Effector memory CD4-positive, alpha-beta T cell (primary cell): ENCODE measurements at places on chromosomes 5 and 9.
A peak's percentile ranks its signal among the peaks of the same experiment; 100 is the strongest.

GRCh38 chr9:35726931-35727330, 5.1 kb downstream of the TLN1 start:
- no peak for DNase-seq

- no peak for DNase-seq
These were observed 451.8 kb upstream of the PTGER4 start for GRCh38 chr5:40227931-40228330.

- no peak for DNase-seq
These were observed 2.6 kb upstream of the PSIP1 start for GRCh38 chr9:15513335-15513734.

GRCh38 chr9:97761056-97761598, 64.0 kb upstream of the XPA start:
- no peak for DNase-seq

DNA sequence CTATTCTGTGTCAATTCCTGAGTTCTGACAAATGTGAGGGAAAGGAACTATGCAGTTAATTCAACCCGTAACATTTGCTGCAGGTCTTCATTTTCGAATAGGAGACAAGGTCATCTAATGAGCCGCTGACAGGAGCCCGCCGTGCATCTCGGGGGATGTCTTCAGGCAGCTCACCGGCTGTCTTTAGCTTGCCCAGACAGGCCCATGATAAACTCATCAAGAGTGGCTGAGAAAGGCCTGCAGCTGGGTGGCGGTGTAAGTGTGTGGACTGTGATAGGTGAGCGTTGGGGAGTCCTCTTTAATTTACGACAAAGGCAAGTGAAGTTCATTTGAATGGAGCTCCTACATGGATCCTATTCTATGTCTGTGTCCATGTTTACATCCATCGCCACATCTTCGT, 190.5 kb downstream of the ADCY2 start:
- DNase-seq, result no peak

DNA sequence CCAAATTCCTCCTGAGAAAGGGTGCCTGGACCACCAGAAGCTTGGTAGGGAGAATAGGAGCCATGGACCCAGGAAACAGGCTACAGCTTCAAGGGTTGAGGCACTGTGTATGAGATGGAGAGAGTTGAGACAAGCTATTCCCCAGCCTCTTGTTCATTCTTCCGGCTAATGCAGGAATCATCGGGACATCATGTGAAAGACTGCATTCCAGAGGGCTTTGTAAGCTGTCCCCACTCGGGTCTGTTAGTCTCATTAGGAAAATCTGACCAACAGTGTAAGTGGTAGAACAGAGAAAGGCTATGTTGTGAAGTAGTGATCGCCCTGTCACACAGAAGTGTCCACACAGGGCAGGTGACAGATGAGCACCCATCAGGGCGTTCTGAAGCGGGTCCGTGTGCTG, 81.4 kb downstream of the GABBR2 start:
- no peak for DNase-seq

DNA sequence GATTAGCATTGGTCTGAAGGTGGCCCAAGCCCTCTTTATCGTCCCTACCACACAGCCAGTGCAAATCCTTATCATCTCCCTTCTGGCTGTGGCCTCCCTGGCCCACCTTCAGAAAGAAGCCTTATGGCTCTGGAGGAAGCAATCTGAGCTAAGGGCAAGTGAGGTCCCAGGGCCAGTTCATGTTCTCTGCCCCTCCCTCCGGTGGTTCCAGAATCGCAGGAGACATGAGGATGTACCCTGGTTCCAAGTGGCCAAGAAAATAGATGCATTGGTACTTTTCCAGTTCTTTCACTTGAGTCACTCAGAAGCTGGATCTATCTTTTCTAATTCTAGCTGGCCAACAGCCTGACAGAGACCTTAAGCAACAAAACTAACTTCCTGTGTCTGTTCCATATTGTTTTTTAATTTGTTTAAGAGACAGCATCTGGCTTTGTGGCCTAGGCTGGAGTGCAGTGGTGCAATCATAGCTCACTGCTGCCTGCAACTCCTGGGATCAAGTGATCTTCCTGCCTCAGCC, 60.7 kb downstream of the LHFPL2 start:
- DNase-seq, result no peak

GRCh38 chr5:50406877-50407276, 34.2 kb downstream of the EMB start:
- DNase-seq, result no peak

- no peak for DNase-seq
These were observed 88.8 kb upstream of the CTNNA1 start for GRCh38 chr5:138664276-138664943.

DNA sequence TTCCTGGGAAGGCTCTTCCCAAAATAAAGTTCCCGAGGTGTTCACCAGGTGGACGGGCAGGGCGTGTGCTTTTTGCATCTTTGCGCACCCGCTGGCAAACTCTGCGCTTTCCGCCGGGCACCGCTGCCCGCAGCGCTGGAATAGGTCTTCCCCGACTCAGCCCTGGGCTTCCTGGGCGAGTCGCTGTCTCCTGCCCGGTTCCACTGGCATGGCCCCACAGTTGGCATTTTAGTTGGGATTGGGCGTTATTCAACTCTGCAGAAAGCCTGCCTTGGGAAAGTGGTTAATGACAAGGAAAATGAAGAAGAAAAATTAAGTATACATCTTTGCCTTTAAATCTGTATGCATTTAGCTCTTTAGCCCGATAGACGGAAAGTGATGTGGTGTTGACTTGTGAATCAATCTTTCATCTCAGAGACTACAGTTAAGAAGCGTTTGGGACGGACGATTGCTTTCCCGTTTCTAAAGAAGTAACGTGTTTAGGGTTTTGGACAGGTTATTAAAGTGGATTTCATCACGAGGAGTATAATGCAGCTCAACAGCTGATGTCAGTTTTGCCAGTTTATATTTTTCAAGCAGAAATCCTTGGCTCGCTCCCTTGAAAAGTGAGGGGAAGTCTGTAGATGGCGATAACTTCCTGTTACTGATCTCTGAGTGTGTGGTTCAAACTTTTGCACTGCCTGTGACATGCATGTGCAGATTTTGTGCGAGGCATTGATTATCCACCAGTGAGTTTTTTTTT, 946 bp downstream of the ADCY2 start:
- DNase-seq, result no peak

- DNase-seq, result no peak
These were observed 31.4 kb downstream of the C6 start for GRCh38 chr5:41181691-41182564.

GRCh38 chr5:78638973-78639669, 9.5 kb downstream of the LHFPL2 start:
- no peak for DNase-seq

DNA sequence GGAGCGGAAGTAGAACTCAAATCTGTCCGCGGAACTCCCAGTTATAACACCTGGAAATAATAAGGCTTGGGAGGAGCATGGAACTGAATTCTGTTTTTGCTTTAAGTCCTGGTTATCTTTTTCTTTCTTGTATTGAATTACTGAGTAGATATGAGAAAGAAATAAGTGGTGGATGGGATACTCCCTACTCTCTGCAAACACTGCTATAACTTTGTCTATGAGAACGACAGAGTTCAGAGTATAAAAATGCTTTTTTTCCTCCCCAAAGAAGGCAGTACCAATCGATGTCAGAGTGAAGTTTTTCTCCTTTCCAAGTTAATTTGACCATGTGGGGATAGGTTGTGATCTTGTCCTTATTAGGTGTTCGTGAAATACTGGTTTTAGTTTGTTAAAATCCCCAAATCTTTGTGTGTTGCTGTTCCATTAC, 1.2 kb downstream of the RIC1 start:
- DNase-seq, result no peak

GRCh38 chr5:55989860-55990259, 4.9 kb downstream of the IL6ST start:
- DNase-seq, result no peak

DNA sequence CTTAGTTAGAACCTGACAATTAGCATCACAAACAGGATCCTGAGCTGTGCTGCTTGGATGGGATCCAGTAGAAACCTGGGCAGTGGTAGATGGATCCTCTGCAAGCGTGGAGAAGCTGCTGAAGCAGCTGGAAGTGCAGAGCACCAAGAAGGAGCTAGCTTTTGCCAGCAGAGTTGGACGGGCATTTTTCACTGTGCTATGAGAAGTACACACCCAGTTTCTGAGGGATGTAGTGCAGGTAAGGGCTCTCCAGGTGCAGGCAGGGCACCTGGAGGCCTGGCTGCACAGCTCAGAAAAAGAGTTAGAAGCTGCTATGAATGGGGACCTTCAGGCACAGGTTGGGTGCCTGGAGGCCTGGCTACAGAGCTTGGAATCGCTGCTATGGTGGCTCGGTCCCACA, 623.9 kb upstream of the NUDT12 start:
- DNase-seq, result no peak

DNA sequence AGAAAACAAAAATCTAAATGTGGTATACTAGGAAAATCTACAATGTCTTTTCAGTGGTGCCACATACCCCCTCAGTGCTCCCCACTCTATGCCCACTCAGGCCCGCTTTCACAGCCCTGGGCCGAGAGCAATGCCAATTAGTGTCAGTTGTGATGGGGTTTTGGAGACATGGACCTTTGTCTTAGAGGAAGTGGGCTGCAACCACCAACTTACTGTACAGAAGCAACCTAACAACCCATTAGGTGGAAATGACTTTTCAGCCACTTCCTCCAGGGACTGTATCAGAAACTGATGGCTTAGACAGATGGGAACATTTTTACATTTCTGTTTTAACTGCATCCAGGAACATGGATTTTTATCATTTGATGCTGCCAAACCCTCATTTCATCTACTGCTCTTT, 268.0 kb downstream of the BNC2 start:
- DNase-seq, result no peak

GRCh38 chr9:33210006-33210715, 29.8 kb upstream of the SPINK4 start:
- no peak for DNase-seq

- no peak for DNase-seq
These were observed 225.8 kb downstream of the MEF2C start for GRCh38 chr5:88657136-88657535.

GRCh38 chr5:132385326-132386105, 16.0 kb downstream of the SLC22A5 start:
- peak; percentile 34 for DNase-seq

DNA sequence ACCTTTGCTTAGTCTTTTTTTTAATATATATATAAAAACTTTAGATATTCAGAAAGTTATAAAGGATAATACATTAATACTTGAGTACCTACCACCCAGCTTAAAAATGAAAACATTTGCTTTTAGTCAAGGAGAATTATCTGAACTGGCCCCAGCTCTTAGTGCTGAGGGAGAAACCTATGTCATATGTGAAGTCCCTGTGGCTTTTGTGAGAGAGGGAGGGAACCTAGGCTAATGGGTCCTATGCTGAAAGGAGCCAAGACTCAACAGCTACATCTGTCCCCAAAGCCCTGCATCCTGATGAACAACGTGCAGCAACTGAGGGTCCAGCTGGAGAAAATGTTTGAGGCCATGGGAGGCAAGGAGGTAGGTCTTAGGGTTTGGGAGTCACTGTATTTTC, 92.0 kb upstream of the RUSC2 start:
- DNase-seq, result no peak

GRCh38 chr9:113634596-113635515, 171.3 kb downstream of the RGS3 start:
- DNase-seq, result no peak

DNA sequence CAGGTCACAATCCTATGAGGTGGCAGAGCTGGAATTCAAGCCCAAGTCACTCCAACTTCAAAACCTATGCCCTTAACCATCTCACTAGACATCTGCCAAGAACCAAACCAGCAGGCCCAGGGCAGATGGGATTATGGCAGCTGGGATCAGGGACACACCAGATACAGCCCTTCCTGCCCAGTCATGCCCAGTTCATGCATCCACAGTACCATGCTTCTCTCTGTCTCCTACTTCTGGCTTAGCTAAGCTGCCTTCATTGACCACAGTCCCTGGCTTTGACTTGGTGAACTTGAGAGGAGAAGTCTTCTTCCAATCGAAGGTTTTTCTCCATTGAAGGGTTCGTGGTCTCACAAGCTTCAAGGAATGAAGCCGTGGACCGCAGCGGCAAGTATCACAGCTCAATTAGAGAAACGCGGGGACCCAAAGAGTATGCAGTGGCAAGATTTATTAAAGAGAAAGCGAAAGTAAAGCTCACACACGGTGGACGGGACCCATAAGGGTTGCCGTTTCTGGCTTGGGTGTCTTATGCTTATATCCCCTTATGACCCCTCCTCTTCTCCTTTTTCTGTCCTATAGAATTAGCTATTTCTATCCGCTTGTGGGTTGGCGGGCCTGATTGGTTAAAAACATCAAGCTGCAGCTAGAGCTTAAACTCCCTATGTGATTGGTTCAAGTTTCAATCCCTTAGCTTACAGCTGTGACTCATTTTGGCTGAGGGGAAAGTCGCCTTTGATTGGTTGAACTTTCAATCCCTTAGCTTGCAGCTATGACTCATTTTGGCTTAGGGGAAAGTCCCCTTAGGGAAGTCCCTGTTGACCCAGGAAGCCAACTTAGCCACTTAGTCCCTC, 101.2 kb downstream of the TRIM36 start:
- no peak for DNase-seq

GRCh38 chr9:123102375-123103113, 69.1 kb downstream of the GPR21 start:
- DNase-seq, result no peak

- no peak for DNase-seq
These were observed 153.8 kb upstream of the NR3C1 start for GRCh38 chr5:143557061-143557818.

GRCh38 chr5:124034963-124035362, 523.0 kb downstream of the CSNK1G3 start:
- DNase-seq, result no peak

GRCh38 chr9:100880284-100880683, 148.2 kb upstream of the PLPPR1 start:
- no peak for DNase-seq

DNA sequence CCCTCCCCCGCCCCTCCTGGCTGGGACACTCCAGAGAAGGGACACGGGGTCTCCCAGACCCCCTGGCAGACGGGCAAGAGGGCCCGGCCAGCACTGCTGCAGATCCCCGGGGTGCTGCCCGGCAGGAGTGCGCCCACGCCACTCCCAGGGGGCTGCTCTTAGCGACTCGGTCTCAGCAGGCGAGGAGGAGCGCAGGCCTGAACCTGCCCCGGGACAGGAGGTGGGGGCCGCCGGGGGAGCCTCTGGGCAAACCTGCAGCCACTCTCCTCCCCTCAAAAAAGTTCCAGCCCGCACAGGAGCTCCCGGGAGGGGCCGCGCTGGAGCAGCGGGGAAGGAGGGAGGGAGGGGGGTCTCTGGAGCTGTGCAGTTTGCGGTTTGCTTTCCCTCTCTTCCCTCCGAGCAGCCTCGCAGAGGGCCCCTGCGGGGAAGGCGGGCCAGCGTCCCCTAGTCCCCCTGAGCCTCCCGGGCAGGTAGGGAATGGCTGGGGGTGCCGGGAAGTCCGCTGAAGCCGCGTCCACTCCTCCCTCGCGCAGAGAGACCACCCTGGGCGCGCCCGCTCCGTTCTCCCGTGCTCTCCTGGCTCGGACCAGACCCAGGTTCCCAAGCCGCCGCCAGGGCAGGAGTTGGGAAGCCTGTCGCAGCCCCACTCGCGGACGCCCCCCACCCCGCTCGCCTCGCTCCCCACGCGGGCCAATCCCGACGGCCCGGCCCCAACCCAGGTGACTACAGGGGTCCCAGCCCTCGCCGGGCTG, 44.2 kb downstream of the NACC2 start:
- no peak for DNase-seq

GRCh38 chr9:134315716-134316448, 10.4 kb upstream of the RXRA start:
- no peak for DNase-seq
